ENCODE measurements at places on chromosomes 13 and 19.

DNA sequence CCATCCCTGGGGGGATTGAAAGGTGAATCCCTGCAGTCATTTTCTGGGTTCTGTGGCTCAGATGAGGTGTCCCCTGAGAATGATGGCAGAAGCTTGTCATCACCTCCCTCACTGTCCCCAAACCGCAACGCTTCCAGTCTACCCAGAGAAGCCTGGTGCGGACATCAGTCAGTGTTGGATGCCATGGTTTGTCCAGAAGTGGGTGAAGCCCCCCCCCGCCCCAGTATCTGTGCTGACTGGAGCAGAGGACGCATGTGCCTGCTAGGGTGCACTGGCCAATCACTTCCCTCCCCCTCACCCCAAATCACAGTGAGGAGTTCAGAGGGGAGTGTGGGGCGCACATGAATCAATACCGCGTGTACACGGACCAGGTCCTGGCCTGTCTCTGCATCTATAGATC lies 150.5 kb downstream of the TEX29 start:
- DNase-seq = no peak

DNA sequence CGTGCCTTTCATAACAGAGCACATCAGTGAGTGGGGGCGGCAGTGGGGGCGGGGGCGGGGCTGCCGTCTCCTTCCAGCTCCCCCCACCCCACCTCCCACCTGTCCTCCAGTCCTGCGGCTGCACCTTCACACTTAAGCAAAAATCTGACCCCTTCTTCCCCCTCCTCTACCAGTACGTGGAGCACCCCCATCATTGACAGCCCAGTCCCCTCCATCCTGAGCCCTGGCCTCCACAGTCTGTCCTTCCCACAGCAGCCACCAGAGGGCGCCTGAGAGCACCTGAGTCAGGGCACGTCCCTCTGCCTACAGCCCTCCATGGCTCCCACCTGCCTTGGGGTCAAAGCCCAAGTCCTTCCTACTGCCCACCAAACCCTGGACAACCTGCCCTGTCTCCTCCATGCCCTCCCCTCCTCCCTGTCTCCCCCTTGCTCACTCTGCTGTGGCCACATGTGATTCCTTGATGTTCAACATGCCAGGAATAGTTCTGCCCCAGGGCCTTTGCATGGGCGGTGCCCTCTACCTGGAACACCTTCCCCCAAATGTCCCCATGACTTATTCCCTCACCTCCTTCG lies 4.0 kb downstream of the EBI3 start:
- peak; percentile 67 for DNase-seq

- DNase-seq = no peak
These were observed 1.5 kb downstream of the PDS5B start for GRCh38 chr13:32587811-32588170.

GRCh38 chr13:41751734-41752445 lies 209.0 kb downstream of the VWA8 start:
- no peak for DNase-seq

DNA sequence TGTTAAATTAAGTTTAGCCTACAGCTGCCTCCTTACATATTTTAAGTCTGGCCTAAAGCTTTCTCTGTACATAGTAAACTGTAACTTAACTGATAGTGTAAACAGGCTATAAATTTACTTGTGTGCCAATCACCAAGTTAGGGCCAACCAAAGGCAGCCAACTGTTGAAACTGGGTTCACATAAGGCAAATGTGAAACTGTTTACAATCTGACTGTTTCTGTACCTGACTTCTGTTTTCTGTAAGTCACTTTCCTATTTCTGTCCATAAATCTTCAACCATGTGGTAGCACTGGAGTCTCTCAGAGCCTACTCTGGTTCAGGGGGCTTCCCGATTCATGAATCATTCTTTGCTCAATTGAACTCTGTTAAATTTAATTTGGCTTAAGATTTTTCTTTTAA lies 103.1 kb downstream of the RAP2A start:
- no peak for DNase-seq

DNA sequence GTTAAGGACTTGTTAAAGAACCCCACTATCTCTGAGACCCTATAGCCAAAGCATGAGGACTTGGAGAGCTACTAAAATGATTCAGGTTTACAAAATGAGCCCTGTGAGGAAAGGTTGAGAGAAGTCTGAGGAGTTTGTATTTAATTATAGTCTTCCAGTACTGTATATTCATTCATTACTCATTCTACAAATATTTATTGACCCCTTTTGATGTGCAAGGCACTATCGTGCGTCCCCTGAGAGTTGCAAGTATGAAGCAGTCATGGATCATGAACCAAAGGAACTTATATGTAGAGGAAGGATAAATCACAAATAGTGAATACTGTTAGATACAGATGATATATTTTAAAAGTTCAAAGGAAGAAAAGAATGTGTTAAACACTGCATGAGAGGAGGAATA lies 84.4 kb downstream of the DNAJC15 start:
- no peak for DNase-seq

DNA sequence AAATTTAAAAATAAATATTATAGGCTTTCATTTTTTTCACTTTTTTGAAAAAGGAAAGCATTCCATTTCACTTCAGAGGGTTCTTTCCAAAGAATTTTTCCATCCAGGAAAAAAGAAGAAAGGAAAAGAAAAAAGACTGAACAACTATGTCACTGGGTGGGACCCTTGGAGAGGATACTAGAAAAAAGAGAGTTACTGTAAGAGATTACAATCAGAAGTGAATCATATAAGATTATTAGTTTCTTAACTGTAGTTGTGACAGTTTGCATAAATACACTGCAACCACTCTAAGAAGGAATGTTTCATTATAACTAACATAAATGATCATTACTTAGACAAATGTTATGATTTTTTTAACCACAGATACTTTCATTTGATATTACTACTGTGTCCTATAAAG lies 87.8 kb downstream of the KLF12 start:
- no peak for DNase-seq

DNA sequence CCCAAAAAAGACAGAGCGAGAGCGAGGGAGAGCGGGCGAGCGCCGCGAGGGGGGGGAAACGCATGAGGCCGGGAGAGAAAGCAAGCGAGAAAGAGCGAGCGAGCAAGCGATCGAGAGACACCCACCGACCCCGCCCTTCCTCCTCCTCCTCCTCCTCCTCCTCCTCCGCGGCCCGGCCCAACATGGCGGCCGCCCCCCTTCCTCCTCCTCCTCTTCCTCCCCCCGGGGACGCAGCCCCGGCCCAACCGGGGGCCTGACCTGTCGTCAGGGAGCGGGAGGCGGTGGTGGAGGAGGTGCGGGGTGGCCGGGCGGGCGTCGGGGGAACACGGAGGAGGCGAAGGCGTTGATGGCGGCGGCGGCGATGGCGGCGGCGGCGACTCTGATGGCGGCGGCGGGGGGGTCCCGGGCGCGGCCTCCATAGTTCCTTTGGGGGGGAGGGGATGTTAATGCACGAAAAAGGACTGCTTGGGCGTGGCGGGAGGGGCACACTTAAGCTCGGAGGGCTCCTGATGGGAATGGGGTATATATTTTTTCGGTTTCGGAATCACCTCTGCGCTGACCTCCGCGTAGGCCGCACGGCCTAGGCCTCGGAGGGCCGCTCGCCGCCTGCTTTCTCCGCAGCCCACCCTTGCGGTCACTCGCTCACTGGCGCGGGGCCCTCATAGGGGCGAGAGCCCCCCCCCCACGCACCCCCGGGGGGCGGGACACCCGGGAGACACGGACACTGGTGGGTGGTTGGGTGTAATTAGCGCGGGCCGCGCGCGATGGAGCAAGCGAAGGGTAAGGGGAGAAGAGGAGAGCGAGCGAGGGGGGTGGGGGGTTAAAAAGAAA lies 1.2 kb downstream of the ZC3H4 start:
- DNase-seq = peak; percentile 93

DNA sequence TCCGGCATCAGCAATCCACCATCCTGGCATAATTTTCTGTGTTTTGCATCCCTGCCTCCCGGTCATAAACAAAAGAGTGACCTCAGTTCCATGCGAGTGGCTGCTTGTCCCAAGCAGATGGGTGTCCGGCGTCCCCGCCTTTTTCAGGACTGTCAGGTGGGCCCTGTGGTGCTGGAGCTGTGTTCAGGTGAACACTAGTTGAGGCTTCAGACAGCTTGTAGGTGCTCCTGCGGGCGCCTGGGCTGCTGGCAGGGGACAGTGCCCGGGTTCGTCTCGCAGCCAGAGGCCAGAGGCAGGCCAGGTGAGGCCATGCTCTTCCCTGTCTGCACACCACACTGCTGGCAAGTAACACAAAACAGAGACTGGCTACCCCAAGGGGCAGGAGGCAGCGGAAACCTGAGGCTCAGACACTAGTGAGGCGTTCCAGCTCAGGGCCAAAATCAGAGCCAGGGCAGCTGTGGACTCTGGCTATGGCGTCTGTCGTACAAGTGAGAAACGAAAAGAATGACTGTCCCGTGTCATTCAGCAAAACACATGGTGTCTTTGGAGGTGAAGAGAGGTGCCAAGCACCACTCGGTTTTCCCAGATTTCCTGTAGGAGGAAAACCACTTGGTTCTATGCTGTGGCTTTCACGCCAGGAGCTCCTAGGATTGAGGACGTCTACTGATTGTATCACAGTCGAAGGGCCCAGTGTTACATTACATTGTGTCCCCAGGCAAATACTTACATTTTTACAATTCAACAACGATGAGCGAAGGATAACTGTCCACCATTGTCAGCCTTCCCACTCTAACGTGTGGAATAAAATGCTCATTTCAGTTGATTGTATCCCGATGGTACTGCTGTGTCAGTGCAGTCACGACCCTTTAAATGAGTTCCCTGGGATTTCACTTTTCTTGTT lies 104.0 kb downstream of the ATP11A start:
- no peak for DNase-seq

Data from stimulated activated CD4-positive, alpha-beta T cell treated with anti-CD3 and anti-CD28 coated beads, Interleukin-4, amount 100 ng/mL, for 4 hours (primary cell).